Caki2 (cell line): ENCODE measurements at places on chromosomes 6 and 20.

DNA sequence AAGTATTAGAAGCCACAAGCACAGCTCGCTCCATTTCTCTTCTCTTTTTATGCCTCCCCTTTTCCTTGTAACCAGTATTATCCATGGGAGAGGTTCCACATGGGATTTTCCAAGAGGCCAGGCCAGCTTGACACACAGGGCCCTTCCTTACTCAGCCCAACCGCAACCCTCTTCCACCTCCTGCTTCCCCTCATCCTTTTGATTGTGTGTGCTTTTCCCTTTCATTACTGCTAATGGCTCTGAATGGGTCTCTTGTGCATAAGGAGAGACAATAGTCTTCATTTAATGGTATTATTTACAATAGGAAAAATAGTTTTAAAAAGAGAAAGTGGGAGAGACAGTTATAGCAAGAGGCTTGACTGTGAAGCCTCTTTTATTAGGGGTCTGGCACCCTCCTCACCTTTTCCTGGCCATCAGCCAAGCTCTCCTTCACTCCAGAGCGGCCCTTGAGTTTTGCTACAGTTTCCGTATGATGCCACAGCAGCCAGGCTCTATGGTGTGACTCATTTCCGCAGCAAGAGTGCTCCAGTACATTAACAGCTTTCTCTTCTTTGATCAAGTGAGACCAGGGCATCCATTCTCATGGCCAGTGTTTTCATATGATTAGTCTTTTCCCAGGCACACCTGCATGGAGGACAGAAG lies 579.5 kb downstream of the TFAP2B start:
- DNase-seq, result peak; percentile 35

DNA sequence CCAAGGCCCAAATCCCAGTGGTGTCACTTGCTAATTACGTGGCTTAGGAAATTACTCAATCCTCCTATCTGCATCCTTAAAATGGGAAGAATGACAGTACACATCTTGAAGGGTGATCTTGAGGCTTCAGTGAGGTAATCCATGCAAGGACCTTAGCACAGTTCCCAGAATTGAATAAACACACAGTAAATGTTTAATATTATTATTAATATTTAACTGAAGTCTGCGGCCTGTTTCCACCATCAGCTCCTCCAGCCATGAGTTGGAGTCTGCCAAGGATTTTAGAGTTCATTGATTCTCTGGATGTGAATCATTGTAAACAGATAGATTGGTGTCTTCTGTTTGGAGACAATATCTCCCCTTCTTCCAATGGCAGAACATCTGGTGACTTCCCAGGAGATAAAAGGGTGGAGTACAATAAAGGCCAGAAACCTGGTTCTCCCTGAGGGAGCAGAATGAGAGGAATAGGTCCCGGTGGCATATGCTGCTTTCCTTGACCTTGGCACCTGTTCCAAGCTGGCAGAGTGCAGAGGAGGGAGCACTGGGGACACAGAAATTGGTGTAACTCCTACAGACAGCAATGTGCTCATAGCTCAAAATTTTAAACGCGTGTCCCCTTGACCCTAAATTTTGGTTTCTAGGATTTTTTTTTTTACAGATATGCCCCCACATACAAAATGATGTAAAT lies 25.4 kb downstream of the UNC5CL start:
- DNase-seq, result peak; percentile 87

- DNase-seq, result peak; percentile 82
Measured at GRCh38 chr6:125188037-125188436, 34.5 kb downstream of the TPD52L1 start.

DNA sequence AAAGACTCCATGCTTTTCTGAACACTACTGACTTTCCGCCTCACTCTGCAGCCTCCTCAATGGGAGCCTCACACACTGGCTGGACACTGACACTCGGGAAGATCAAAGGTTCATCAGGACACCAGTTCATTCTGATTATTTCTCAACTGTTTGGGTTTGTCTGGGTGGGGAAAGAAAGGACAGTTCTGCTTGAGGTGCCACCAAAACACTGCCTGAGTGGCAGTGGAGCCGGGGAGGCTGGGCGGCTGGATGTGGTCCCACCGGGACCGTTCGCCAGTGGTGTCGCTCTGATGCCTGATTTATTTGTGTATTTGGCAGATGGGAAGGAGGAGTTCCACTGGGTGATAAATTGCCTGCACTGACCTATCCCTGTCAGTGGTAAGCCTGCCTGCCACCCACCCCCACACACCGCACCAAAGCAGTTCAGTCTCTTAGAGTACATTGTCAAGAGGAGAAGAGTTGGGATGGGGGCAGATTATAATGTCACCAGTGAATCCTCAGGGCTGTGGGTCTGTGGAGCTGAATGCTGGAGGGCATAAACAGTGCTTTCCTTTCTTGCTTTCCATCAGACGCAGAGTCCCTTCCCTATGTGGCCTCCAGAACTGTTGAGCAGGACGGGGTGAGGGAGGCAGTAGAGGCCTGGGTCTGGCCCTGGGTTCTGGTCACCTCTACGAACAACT lies 49.8 kb downstream of the EDN1 start:
- no peak for DNase-seq

DNA sequence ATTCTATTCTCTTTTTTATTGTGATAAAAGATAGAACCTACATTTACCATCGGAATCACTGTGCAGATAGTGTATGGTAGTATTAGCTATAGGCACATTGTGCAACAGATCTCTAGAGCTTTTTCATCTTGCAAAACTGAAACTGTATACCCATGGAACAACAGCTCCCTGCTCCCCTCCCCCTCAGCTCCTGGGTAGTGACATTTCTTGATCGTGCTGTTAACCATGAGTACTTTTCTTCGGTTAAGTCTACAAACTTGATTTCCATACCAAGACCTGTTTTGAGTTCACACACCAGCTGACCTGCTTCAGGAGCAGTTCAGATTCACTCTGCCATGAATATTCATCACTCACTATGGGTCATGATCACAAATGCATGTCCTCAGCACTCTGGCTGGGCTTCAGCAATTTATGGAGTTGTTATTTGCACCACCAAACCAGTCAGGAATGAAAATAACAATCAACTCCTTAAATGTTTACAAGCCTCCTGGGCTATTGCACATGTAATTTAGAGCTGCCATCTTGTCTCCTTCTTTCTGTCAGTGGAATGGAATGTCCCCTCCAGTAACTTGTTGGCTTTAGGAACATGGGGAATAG lies 32.8 kb downstream of the PRDM1 start:
- DNase-seq, result no peak

GRCh38 chr6:166958926-166959861 lies 2.8 kb upstream of the RNASET2 start:
- DNase-seq, result no peak

DNA sequence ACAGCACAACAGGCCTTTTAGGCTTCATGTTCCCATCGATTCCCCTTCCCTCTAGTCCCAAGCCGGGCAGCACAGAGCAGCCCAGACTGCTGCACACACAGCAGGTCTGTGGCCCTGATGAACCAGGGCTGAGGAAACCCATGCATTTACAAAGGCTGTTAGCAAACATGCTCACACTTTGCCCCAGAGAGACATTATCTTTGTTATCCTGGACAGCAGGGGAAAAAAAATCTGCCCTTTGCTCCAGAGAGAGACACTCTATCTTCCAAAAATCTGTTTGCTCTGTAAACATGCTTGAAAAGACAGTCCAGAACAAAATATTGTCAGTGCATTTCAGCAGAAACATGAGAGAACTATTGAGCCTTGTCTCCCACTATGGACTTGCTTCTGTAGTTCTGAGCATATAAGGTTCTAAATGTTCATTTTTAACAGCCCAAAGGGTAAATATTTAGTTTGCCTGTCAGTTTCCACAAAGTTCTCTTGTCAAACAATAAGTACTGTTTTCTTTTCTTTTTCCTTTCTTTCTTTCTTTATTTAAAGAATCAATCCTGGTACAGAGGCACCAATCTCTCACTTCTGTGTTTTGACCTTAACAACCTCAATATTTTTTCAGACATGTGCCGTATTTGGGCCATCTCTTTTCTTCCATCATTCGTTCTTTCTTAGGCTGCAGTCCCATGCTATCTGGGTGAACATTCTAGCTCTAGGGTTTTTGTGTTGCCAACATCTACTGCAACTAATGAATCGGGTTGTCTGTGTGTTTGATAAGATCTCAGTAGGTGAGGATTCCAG lies 468.0 kb downstream of the EPM2A start:
- no peak for DNase-seq

- no peak for DNase-seq
Measured at GRCh38 chr6:89033461-89033860, 47.1 kb upstream of the PNRC1 start.

DNA sequence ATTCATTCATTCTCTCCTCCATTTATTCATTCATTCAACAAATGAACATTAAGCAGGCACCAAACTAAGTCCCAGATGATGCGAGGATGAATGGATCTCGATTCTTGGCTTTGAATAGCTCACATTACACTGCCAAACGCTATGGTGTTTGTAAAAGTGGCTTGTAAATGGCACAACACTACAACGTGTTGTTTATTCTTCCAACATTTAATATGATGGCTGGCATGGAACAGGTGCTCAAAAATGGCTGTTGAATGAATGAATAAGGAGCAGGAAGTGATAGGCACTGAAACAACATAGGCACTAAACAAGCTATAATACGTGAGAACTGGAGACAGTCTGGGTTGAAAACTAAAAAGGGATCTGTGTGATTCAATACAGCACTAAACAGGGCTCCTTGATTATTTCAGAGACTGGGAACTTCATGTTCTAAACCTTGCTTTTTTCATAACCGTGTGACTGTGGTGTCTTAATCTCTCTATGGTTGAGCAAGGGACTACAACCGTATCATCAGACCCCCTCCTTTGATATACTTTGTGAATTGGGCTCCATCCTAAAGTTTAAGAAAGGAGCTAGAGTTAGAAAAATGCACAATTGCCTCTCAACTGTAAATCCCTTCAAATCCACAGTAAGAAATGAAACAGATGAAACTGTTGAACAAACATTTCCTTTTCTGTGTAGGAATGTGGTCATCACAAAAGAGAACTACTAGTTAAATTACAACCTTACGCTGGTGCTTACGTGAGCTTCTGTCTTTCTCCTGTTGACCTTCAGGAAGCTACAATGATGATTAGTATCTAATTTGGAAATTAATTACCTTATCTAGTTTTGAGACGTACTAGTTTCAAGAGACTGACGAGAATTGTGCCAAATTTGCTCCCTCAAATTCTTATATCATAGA lies 16.9 kb upstream of the SLC16A10 start:
- DNase-seq, result no peak
